Stomach (tissue), 19 donors: ENCODE measurements at places on chromosomes 6 and 20. TPM values are rescaled to one million over a fixed set of nuclear protein-coding genes. Genes with fewer than 3 reads are reported as not detected.
A peak's percentile ranks its signal among the peaks of the same experiment; 100 is the strongest.

The PHACTR2 gene
- 59.6 TPM for total RNA-seq

GRCh38 chr6:110681543-110682459 is 133.5 kb downstream of the CDK19 start:
- H3K27ac ChIP-seq = peak overlapping the region; percentile 16
- no peak overlapping the region for H3K4me3 ChIP-seq
- peak; percentile 21 for DNase-seq
- H3K4me1 ChIP-seq = peaks cover 17% of the 10 kb centered on the region

GRCh38 chr6:29227235-29227634 is 56.5 kb downstream of the OR2J2 start:
- no peaks in the 10 kb centered on the region for H3K36me3 ChIP-seq
- H3K4me3 ChIP-seq = no peak overlapping the region
- no peak for DNase-seq
- no peaks in the 10 kb centered on the region for H3K27me3 ChIP-seq
- no peak overlapping the region for H3K27ac ChIP-seq

- H3K27ac ChIP-seq = no peak overlapping the region
- H3K36me3 ChIP-seq = no peaks in the 10 kb centered on the region
- no peaks in the 10 kb centered on the region for H3K4me1 ChIP-seq
- H3K27me3 ChIP-seq = no peaks in the 10 kb centered on the region
Measured at GRCh38 chr6:72931325-72931887, 293.9 kb downstream of the KHDC1L start.

DNA sequence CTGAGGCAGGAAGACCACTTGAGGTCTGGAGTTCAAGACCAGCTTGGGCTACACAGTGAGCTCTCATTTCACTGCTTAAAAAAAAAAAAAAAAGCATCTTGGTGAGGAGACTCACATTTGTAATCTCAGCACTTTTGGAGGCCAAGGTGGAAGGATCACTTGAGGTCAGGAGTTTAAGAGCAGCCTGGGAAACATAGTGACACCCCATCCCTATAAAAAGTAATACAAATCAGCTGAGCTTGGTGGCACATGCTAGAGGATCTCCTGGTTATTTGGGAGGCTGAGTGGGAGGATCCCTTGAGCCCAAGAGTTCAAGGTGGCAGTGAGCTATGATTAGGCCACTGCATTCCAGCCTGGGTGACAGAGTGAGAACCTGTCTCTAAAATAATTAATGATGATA is 29.4 kb upstream of the SYNCRIP start:
- peaks cover 12% of the 10 kb centered on the region for H3K36me3 ChIP-seq
- DNase-seq = no peak
- no peaks in the 10 kb centered on the region for H3K27me3 ChIP-seq
- peaks cover 44% of the 10 kb centered on the region for H3K4me1 ChIP-seq

- H3K27ac ChIP-seq = no peak overlapping the region
- no peak overlapping the region for H3K4me3 ChIP-seq
- no peak for DNase-seq
- no peaks in the 10 kb centered on the region for H3K4me1 ChIP-seq
- H3K27me3 ChIP-seq = no peaks in the 10 kb centered on the region
Measured at GRCh38 chr20:60953321-60953720, 298.7 kb upstream of the CDH4 start.

DNA sequence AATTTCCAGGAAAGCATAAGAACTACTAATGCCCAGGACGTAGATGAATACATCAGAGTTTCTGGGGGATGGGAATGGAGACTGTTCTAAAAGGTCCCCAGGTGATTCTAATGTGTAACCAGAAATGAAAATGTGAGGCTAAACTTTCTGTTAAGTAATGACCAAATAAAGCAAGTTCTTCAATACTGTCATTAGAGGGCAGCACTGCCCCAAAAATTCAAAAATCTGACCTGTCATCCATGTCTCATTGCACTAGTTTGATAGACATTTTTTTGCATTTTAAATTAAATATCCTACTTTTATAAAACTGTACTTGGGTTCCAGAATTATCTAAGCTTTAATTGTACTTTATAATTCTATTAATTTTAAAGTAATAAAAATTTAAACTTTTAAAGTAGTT is 94.9 kb downstream of the RFX6 start:
- H3K27ac ChIP-seq = no peak overlapping the region
- H3K27me3 ChIP-seq = no peaks in the 10 kb centered on the region
- H3K36me3 ChIP-seq = no peaks in the 10 kb centered on the region
- no peak overlapping the region for H3K4me3 ChIP-seq
- no peaks in the 10 kb centered on the region for H3K4me1 ChIP-seq
- DNase-seq = no peak
